ENCODE measurements at places on chromosomes 7 and 10.

DNA sequence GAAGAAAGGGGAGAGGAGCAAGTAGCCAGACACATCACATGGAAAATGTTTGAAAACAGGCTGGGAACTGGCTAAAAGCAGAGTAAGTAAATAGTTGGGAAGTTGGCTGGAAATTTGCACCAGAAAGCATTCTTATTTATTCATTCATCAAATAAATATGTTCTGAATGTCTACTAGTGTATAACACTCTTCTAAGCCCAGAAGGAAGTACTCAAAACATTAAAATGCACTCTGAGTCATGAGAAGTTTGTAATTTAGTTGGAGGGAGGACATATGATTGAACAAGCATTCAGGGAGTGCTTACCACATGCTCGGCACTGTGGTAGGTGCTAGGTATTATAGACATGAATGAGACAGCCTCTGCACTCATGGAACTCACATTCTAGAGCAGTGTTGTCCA lies 37.0 kb upstream of the CNNM1 start:
- DNase-seq: peak; percentile 63

GRCh38 chr10:109282510-109282909 lies 640.8 kb downstream of the XPNPEP1 start:
- peak; percentile 25 for DNase-seq

- DNase-seq: no peak
Measured at GRCh38 chr10:62376071-62377025, 2.2 kb downstream of the ZNF365 start.

- no peak for DNase-seq
Measured at GRCh38 chr10:2953495-2953894, 113.9 kb upstream of the PFKP start.

GRCh38 chr10:115861864-115862263 lies 411.1 kb downstream of the GFRA1 start:
- peak; percentile 10 for DNase-seq

- DNase-seq: no peak
Measured at GRCh38 chr10:44198096-44198779, 186.7 kb downstream of the CXCL12 start.

DNA sequence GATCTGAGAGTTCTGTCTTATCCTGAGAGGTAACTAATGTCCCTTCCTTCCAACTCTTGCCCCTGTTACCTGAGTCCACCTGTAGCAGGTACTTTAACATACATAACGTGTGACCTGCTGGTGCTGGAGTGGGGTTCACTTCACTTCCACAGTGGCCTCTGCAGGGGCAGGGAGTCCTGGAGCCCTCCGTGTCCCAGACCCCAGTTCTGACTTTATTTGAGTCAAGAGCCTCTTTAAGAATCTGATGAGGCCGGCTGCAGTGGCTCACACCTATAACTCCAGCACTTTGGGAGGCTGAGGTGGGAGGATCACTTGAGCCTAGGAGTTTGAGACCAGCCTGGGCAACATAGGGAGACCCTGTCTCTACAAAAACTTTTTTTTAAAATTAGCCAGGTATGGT lies 117.0 kb upstream of the RET start:
- DNase-seq: no peak

- no peak for DNase-seq
Measured at GRCh38 chr10:71088054-71088453, 124.3 kb upstream of the UNC5B start.

- DNase-seq: no peak
Measured at GRCh38 chr10:71657604-71658466, 61.7 kb downstream of the C10orf105 start.

DNA sequence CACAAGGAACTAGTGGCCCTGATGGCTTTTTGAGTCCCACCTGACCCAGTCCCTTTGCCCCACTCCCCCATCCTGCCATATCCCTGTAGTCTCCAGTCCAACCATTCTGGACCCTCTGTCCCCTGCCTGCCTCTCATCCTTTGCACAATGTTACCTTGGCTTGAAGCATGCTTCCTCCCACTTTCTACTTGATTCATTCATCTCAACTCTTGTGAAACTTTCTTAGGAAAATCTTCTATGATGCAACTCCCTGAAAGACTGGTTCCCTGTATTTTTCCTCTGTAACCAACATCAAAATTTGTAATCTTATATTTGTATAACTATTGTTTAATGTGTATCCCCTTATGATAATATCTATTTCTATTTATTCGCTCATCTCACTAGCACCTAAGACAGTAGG lies 151.5 kb downstream of the LRRTM3 start:
- DNase-seq: no peak

- no peak for DNase-seq
Measured at GRCh38 chr10:112756235-112756527, 193.9 kb upstream of the TCF7L2 start.

GRCh38 chr10:99787782-99788445 lies 5.5 kb downstream of the ABCC2 start:
- DNase-seq: no peak

GRCh38 chr7:23055582-23056178 lies 41.8 kb upstream of the HYCC1 start:
- peak; percentile 46 for DNase-seq

- DNase-seq: peak; percentile 80
Measured at GRCh38 chr10:77405771-77406241, 231.8 kb downstream of the KCNMA1 start.

GRCh38 chr7:153193144-153193595 lies 433.6 kb downstream of the ACTR3B start:
- no peak for DNase-seq

DNA sequence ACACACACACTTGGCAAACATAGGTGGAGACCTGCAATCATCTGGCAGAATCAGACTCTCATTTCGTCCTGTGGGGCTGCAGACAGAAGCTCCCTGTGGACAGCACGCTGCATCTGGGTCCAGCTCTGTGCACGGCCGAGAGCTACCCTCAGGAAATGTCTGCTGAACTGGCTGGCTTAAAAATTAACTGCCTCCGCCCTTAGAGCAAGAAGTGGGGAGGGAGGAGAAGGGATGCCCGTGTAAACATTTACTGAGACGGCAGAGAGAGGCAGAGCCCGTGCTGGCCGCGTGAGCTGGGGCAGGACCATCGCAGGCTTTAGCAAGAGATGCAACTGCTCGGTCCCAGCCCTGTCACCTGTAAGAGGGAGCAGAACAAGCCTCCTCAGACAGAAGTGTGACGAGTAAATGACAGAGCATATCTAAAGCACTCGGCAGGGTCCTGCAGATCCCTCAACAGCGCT lies 81.8 kb downstream of the TNS3 start:
- no peak for DNase-seq

- no peak for DNase-seq
Measured at GRCh38 chr10:1102416-1102815, 46.2 kb downstream of the WDR37 start.

- no peak for DNase-seq
Measured at GRCh38 chr7:8391353-8392062, 41.9 kb upstream of the NXPH1 start.

- DNase-seq: peak; percentile 31
Measured at GRCh38 chr7:141158561-141158960, 84.7 kb downstream of the TMEM178B start.

DNA sequence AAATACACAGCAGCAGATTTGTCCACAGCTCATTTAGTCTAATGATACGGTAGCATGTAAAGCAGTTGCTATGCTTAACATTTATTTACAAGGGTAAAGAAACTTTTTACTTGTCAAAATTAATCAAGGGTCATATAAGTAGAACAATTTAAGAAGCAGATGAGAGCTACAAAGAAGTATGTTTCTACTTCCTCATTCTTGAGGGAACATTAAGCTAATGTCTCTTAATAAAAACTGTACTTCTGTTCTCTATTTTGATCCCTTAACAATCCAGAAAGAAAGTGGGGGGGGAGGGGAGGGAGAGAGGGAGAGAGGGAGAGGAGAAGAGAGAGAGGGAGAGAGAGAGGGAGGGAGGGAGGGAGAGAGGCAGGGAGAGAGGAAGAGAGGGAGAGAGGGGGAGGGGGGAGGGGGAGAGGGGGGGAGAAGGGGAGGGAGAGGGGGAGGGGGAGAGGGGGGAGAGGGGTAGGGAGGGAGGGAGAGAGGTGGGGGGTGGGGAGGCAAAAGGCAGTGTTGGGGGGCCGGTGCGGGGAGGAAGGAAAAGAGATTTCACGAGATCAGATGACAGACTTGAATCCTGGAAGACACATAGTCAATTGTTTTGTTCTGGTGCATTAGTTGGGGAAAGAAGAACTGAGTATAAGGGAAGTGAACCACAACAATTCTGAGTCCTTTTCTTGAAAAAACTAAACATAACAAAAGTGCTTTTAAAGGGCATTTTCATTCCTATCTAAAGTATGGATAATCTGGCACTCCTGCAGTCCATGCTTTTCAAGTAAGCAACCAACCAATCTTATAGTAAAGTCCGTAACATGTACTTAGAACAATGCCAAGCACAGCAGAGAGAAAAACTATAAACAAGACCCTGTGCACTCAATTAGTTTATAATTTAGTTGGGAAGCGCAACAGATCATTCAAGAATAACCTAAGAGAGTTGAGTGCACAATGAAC lies 128.0 kb downstream of the USP6NL start:
- DNase-seq: no peak

GRCh38 chr7:572416-573268 lies 53.0 kb upstream of the PDGFA start:
- DNase-seq: no peak

DNA sequence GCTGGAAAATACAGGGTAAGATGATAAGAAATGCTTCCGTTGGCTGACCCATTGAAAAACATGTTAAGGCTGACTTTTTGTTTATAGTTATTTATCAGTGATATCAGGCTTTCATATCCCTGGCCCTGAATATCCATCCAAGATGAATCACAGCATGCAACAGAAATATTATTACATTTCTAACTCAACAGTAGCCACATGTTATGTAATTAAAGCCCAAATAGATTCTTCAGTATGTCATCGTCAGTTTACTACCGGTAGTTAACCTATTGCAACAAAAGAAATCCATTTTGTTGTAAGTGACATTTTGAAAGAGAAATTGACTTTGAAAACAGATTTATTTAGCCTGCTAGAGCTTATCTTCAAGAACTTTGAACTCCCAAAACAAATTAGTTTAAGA lies 354.1 kb upstream of the CELF2 start:
- no peak for DNase-seq

DNA sequence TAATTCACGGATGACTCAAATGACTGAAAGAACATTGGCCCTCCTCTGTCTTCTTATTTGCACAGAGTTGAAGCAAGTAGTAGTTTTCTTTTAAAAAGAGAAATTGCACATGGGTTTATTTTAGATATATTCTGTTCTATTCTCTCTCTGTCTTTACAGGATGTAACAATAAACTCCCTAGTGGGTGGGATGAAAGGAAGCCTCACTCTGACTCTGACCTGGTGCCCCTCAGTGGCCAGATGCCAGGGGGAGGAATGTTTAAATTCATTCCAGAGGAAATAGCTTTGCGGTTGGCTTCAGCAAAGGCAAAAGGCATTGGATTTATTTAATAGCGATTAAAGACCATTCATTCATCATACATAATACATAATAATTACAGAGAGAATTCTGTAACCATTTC lies 156.4 kb upstream of the MTPN start:
- no peak for DNase-seq

DNA sequence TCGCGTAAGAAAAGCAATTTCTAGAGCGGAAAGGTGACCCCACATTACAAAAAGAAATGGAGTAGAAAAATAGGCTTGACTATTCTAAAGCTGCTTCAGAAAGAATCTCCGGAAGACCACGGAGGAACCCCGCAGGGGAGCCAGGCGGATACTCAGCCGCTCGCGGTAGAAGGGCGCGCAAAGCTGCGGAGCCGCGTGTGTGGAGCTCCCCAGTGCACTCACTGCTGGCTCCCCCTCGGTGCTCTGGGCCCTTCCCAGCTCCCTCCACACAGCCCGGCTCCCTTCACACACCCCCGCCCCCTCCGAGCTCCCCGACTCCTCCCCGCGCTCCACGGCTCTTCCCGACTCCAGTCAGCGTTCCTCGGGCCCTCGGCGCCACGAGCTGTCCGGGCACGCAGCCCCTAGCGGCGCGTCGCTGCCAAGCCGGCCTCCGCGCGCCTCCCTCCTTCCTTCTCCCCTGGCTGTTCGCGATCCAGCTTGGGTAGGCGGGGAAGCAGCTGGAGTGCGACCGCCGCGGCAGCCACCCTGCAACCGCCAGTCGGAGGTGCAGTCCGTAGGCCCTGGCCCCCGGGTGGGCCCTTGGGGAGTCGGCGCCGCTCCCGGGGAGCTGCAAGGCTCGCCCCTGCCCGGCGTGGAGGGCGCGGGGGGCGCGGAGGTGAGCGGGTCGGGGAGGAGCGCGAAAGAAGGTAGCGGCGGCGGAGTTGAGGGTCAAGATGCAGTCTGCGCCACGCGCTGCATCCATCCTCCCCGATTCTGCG lies at the start of gene STEAP2:
Gene STEAP2 (plus strand): TSS at position 350 of the 758 bp plus-strand sequence. CDS start 13,343 bp downstream, outside the sequence.
- peak; percentile 53 for DNase-seq

GRCh38 chr7:114343949-114344708 lies 70.5 kb upstream of the FOXP2 start:
- no peak for DNase-seq

GRCh38 chr10:16586358-16587138 lies 64.9 kb upstream of the C1QL3 start:
- DNase-seq: no peak

- DNase-seq: no peak
Measured at GRCh38 chr10:133442191-133442966, 11.4 kb upstream of the SCART1 start.

- no peak for DNase-seq
Measured at GRCh38 chr10:21467633-21468032, 57.8 kb downstream of the SKIDA1 start.

DNA sequence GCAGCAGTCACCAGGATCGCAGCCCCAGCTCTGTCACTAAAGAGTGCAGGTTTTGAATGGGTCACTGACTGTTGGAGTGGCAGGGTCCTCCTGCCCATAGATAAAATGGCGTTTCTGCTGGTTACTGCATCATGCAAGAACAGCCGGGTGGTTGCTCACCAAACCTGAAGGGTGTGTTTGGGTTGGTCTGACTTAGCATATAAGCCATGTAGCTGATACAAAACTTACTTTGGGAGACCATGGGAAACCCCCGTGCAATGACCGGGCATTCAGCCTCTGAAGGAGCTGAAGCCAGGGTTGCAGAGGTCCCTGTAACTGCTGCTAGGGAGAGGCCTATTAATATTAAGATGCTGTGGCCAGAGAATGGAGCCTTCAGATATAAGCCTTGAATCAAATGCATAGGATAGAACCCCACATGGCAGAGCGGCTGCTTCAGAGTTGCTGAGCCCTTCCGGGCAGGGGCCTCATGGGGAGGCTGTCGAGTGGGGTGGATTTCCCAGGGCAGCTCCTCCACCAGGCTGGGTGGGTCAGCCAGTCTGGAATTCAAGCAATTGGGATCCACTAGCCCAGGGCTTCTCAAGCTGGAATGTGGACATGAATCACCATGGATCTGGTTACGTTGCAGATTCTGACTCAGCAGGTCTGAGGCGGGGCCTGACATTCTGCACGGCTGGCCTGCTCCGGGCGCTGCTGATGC lies 70.9 kb upstream of the CTBP2 start:
- peak; percentile 94 for DNase-seq

GRCh38 chr7:21326241-21326640 lies 101.6 kb upstream of the SP4 start:
- no peak for DNase-seq

DNA sequence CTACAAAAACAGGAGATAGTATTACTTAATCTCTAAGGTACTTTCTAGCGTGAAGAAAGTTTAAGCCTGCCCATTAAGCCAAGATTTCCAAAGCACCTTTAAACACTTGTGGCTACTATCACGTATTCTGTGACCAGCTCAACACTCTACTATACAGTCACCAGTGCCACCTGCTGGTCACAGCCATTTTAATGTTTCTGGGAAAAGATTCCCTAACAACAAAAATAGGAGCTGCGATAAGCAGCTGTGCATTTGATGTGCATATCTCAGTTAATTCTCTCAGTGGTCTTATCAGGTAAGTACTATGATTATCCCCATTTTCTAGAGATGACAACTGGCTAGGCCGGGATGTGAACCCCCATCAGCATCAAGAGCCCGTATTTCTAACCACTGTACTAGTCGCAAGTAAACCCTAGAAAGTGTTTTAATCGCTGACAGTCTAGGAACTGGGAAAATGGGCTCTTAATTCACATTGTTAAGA lies 860 bp downstream of the SEC31B start:
- peak; percentile 44 for DNase-seq

Data from HFF-Myc (cell line).